ENCODE measurements at places on chromosomes 11 and 22.

- no peak for DNase-seq
Measured at GRCh38 chr11:29996016-29996415, 20.8 kb downstream of the KCNA4 start.

DNA sequence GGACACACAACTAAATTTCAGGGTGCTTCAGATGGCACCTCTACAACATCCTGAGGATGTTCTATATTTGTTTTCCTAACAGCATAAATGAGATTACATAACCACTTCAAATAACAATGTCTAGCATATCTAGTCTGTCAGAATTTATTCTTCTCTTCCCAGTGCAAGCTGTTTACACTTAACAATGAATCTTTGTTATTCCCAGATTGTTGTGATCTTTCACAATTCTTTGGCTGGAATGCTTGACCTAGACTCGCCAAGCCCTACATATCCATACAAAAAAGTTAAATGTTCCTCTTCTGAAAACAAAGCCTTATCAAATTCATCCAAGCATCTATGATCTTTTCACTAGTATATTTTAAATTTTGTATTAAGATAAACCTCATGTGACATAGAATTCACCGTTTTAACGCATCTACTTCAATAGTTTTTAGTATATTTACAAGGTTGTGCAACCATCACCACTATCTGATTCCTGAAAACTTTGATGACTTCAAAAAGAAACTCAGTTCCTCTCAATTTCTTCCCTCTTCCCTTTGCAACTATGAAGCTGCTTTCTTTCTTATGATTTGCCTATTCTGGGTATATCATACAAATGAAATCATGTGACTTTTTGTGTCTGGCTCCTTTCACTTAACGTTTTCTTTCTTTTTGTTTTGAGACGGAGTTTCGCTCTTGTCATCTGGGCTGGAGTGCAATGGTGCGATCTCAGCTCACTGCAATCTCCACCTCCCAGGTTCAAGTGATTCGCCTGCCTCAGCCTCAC is 61.7 kb upstream of the CHRNA10 start:
- DNase-seq = no peak

DNA sequence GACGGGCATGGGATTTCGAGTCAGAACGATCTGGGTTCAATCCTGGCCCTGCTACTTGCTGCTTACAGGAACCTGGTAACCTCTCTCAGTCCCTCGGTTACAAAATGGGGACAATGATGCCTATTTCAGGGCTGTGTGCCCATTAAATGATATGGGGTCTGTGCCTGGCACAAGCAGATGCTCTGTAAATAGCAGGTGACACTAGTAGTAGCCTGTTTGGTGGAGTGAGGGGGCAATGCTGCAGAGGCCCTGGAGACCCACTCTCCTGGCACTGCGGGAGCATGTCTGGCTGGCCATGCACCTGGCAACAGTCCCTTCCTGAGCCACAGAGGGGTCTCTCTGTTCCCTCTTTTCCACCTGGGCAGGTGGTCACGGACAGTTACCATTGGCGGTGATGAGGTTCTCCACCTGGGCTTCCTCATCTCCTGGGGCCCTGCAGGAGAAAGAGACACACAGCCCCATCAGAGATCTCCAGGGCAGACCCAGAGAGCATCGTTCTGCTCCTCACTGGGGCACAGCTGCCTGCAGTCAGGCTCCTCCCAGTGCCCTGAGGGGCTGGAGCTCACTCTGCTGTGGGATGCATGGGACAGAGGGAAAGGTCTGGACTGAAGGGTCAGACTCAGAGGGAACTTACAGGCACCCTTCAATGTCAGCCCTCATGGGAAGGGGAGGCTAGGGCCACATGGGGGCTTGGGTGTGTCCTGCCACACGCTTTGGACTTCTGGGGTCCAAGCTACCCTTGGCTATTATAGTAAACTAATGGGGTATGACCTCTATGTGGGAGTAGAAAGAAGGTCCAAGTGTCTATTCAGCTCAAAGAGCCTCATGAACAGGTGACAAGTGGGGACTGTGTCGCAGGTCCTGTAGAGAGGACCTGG is 15.6 kb upstream of the FXYD2 start:
- DNase-seq = no peak

GRCh38 chr11:32885556-32885955 is 7.1 kb upstream of the QSER1 start:
- DNase-seq = no peak

GRCh38 chr11:100593291-100593690 is 93.8 kb upstream of the ARHGAP42 start:
- no peak for DNase-seq

DNA sequence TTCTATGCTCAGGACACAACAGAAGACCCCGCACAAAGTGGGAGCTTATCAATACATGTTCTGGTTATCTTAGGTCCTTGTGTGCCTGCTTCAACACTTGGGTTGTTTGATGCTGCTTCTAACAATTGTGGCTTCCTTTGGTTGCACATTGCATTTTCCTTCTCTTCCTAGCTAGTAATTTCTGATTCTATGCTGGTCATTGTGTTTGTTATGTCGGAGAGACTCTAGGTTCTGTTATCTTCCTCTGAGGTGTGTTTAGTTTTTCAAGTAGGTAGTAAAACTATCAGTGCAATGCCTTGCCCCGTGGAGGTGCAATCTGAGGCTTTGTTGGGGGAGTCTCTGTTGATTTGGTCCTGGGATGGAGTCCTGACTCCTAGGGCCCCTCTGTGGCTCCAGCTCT is 414.2 kb downstream of the SHANK2 start:
- no peak for DNase-seq

DNA sequence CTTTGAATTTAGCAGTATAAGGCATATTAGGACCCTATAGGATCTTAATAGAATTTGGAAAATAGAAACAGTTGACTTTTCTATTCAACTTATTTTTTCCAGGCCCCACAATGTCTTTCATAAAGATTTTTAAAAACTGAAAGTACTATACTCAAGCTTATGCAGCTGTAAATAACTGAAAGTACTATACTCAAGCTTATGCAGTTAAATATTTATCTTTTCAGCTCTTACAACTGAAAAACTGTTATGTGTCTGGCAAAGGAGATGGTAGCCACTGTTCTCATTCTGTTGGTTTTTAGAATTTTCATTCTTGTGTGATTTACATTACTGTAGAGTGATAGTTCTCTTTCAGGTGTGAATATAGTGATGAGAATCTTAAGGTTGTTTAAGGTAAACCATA is 16.5 kb downstream of the HIPK3 start:
- DNase-seq = no peak

DNA sequence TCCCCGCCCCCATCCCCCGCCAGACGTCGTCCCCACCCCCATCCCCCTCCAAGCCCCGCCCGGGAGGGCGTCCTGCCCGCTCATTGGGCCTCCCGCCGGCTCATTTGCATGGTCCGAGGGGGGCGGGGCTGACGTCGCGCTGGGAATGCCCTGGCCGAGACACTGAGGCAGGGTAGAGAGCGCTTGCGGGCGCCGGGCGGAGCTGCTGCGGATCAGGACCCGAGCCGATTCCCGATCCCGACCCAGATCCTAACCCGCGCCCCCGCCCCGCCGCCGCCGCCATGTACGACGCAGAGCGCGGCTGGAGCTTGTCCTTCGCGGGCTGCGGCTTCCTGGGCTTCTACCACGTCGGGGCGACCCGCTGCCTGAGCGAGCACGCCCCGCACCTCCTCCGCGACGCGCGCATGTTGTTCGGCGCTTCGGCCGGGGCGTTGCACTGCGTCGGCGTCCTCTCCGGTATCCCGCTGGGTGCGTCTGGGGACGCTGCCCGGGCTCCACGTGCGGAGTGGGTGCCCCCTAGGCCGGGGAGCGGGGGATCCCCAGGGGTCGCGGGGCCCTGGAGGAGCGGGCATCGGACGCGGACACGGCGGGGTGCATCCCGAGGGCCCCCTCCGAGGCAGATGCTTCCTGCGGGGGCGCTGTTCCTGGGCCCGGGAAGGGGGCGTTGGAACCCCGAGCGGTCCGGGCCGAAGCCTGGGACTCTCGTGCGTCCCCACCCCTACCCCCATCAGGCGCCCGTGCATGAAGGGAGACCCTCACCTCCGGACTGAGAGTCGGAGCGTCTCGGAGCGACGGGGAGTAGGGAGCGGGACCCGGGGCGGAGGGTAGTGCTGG is at the start of gene PNPLA3:
Gene PNPLA3 (plus strand): TSS at position 175 of the 834 bp plus-strand sequence. CDS start 107 bp downstream, at position 282.
- peak; percentile 28 for DNase-seq

- DNase-seq = no peak
Measured at GRCh38 chr22:29072979-29073617, at the start of gene KREMEN1. Gene KREMEN1 (plus strand): TSS chr22:29073035. CDS start chr22:29073131, 96 bp downstream.

All from stimulated activated CD4-positive, alpha-beta T cell treated with anti-CD3 and anti-CD28 coated beads, Interleukin-1b, Interleukin-23, amount 100 ng/mL, for 1 hour (primary cell).